Vagina (tissue), 2 donors: ENCODE measurements at places on chromosomes 7 and 10. TPM values are rescaled to one million over a fixed set of nuclear protein-coding genes. Genes with fewer than 3 reads are reported as not detected.

ZC3HAV1 gene
- 36.6 TPM for total RNA-seq

RAB19 gene
- not detected for total RNA-seq

DNA sequence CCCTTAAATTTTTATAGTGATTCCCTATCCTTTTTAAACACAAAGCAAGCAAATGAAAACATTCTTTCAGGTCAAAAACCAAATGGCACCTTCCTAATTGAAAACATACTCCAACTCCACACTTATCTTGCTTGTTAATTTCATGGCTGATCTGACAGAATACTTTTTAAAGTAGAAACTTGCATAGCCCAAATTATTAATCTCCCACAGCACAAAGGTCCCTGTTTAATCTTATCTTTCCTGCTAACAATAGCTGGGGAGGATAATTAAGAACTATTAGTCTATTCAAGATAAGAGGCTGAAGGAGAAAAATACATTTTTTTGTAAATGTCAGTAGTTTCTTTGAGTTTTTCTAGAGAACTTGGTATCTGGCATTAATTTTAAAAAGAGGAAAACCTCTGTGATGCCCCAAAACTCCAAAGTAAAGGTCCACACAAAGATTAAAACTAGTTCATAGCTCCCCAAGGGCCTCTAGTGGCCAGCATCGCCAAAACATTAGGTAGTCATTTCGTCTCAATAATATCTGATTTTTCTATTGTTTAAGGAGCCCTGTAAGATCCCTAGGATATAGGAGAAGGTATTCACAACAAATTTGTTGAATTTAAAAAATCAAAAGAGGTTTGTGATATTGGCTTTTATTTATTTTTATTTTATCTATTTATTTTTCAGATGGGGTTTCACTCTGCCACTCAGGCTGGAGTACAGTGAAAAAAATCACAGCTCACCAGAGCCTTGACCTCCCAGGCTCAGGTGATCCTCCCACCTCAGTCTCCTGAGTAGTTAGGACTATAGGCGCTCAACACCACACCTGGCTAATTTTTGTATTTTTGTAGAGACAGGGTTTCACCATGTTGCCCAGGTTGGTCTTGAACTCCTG lies 14.7 kb downstream of the CDNF start:
- DNase-seq: no peak

DNA sequence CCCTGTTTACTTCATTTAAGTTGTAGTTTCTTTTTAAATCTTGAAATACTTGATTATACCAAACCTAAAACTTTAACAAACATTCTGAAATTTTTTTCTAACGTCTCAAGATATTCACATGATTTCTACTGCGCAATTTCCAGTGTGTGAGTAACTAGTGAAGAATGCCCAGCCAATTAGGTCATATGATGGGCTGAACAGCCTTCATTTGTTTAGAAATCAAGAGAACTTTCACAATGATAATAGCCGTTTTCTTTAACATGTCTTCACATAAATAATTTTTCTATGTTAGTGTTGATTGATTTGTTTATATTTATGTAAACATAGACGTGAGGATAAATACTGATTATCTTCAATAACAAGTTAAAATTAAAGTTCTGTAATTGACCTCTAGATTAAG lies 21.8 kb downstream of the STAM start:
- no peak for DNase-seq

DNA sequence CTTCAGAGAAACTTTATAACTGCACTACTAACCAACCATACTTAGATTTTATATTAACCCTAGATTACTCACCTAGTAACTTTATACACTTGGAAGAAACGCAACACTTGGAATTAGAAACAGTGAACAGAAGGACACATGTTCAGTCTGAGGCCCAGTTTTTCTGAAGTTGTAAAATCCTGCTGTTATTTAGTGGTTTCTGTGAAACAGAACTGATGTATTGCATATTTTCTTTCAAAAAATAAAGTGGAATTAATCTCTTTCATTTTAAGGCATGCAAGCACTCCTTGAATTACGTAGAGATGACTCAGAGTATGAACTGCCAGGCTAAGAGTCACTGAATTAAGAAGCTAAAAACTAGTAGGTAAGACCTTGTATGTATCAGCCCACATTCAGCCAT lies 215.8 kb downstream of the SKAP2 start:
- DNase-seq: no peak

GRCh38 chr7:1364068-1364905 lies 95.0 kb downstream of the MICALL2 start:
- DNase-seq: no peak

DNA sequence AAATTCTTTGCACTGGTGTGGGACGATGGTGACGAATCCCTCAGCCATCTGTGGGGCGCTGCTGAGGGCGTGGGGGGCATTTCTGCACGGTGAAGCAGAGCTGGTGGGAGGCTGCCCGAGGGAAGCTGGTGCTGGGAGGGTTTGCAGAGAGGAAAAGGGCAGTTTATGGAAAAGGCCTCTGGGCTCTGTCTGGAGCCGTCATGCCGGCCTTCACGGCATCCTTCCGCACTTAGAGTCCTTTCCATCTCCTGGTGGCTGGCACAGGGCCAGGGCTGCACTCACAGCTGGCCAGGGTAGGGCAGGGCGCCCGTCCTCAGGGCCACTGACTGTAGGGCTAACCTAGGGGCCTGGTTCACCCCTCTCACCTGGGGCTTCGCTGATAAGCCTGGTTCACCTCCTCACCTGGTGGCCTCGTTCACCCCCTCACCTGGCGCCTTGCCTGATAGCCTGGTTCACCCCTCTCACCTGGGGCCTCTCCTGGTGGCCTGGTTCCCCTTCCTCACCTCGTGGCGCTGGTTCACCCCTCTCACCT lies 598 bp upstream of the AMZ1 start:
- no peak for DNase-seq

DNA sequence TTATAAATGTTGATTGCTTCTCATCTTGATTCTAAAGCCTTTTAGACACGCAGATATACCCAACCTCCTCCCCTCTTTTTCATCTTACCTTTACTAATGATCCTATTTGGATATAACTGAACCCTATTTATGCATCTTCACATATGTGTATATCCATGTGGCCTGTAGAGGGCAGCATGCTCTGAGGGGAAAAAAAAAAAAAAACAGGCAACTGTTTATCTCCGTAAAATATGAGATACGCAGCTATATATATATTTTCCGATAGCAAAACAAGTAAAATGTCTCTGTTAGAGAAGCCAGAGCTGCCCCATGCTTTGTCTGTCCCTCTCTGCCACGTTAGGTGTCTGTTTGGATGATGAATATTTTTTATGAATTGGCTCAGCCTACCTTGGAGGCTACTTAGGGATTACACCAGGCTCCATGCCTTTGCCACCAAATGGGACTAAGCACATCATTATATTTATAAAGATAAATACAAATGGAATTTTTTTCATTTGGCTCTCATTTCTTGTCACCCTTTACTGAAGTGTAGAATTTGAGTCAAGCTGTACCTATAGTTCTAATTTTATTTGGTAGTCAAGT lies 174.8 kb upstream of the FZD1 start:
- DNase-seq: no peak

DNA sequence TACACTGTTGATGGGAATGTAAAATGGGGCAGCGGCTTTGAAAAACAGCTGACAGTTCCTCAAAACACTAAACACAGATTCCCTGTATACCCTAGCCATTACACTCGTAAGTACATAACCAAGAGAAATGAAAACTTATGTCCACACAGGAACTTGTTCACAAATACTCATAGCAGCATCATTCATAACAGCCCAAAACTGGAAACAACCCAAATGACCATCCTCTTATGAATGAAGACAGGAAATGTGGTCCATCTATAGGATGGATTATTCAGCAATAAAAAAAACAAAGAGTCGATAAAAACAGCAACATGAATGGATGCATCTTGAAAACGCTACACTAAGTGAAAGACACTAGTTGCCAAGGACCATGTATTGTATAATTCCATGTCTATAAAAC lies 23.7 kb downstream of the NMT2 start:
- DNase-seq: no peak

- DNase-seq: no peak
These were observed 289.4 kb downstream of the CAMK1D start for GRCh38 chr10:12638781-12639180.

GRCh38 chr10:120456143-120456625 lies 843 bp upstream of the PLPP4 start:
- peak; percentile 49 for DNase-seq
